ENCODE measurements at places on chromosomes 4 and X. TPM values are rescaled to one million over a fixed set of nuclear protein-coding genes. Genes with fewer than 3 reads are reported as not detected.
A peak's percentile ranks its signal among the peaks of the same experiment; 100 is the strongest.

GRCh38 chr4:126405369-126405982, 1090.7 kb downstream of the FAT4 start:
- no peaks in the 10 kb centered on the region for H3K36me3 ChIP-seq
- H3K4me3 ChIP-seq, result no peak overlapping the region
- no peaks in the 10 kb centered on the region for H3K4me1 ChIP-seq
- H3K27ac ChIP-seq, result no peak overlapping the region

DNA sequence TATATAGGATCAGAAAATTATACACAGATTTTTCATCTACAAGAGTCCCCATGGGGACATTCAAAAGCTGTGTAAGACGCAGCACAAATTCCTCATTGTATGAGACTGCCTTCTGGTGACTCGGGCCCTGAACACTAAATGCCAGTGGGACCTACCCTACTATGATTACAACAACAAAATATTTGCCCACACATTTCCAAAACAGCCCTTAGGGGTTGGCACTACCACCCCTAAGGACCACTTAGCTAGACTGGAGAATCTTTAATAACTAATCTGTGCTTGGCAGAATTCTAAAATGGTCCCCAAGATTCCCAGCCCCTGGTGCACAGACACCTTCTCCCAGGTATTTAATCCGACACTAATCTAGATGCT, 29.1 kb downstream of the UCHL1 start:
- no peak for DNase-seq
- H3K27ac ChIP-seq, result no peak overlapping the region
- H3K27me3 ChIP-seq, result no peaks in the 10 kb centered on the region
- H3K4me1 ChIP-seq, result peaks cover 4% of the 10 kb centered on the region
- no peaks in the 10 kb centered on the region for H3K36me3 ChIP-seq
- H3K4me3 ChIP-seq, result no peak overlapping the region

DNA sequence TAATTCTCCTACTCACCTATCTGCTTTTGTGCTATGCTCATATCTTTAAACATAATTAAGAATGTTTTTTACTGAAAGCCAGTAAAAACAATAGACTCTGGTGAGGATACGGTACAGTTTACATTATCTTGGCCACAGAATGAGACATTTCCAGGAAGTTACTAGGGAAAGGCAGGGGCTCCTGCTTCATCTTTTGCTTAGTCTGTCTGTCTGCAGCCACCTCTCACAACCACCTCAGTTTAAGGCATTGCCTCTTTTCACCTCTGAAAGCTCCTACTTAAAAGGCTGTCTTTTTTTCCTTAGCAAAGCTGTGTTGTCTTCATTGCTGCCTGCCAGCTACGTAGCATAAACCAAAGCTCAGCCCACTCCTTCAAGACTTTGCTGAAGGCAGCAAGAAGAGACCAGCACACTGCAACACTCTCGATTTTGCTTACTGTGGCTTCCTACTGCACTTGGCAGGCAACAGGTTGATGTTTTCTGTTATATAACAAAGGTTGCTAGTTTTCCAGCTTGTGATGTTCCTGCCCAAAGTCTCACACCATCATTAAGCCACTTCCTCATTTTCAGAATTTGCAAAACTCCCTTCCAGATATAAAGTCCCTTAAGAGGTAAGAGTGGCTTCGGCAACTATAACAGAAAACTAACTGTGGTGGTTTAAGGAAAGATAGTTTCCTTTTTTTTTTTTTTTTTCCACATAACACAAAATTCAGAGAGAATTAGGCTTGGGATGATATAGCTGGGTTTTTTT, 432.9 kb downstream of the GRXCR1 start:
- no peaks in the 10 kb centered on the region for H3K27me3 ChIP-seq
- no peaks in the 10 kb centered on the region for H3K4me1 ChIP-seq
- no peak overlapping the region for H3K4me3 ChIP-seq
- no peak overlapping the region for H3K27ac ChIP-seq

The DUX4 gene
- not detected for total RNA-seq

- peak within 1 kb of the TSS; percentile 90 for H3K27ac ChIP-seq
- peak within 1 kb of the TSS; percentile 81 for H3K4me3 ChIP-seq
- peaks cover 9% of the 10 kb centered on the region for H3K4me1 ChIP-seq
Observed at GRCh38 chrX:119606280-119607017, at the start of gene NKRF. Gene NKRF (minus strand): TSS chrX:119606424.

DNA sequence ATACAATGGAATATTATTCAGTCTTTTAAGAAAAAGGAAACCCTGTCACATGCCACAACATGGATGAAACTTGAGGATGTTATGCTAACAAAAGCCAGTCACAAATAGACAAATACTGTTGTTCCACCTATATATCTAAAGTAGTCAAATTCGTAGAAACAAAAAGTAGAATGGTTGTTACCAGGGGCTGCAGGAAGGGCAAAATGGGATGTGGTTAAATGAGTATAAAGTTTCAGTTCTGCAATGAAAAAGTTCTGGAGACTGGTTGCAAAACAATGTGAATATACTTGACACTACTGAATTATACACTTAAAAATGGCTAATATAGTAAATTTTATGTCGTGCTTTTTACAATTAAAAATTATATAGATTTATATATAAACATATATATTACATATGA, 12.2 kb downstream of the SPOCK3 start:
- H3K4me3 ChIP-seq, result no peak overlapping the region
- no peak for DNase-seq
- H3K27ac ChIP-seq, result no peak overlapping the region
- no peaks in the 10 kb centered on the region for H3K36me3 ChIP-seq

DNA sequence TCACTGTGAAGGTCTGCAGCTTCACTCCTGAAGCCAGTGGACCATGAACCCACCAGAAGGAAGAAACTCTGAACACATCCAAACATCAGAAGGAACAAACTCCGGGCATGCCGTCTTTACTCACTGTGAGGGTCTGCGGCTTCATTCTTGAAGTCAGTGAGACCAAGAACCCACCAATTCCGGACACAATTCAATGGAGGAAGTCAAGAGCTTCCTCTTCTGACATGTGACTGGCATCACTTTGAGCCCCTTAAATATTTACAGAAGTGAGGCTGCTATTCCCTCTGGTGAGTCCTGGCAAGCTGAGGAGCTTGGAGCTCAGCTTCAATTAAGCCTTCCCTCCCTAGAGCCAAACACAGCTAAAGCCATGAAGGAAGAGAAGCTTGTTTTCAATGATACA, 103.5 kb upstream of the SRD5A3 start:
- H3K4me3 ChIP-seq, result no peak overlapping the region
- DNase-seq, result no peak
- H3K36me3 ChIP-seq, result no peaks in the 10 kb centered on the region
- no peaks in the 10 kb centered on the region for H3K4me1 ChIP-seq

Measured in left ventricle myocardium inferior (tissue), 1 donor.